ENCODE measurements at places on chromosomes 11 and 22. TPM values are rescaled to one million over a fixed set of nuclear protein-coding genes. Genes with fewer than 3 reads are reported as not detected.

- no peaks in the 10 kb centered on the region for H3K27me3 ChIP-seq
- H3K27ac ChIP-seq = no peak overlapping the region
Measured at GRCh38 chr22:18133452-18133851, 16.5 kb upstream of the USP18 start.

DNA sequence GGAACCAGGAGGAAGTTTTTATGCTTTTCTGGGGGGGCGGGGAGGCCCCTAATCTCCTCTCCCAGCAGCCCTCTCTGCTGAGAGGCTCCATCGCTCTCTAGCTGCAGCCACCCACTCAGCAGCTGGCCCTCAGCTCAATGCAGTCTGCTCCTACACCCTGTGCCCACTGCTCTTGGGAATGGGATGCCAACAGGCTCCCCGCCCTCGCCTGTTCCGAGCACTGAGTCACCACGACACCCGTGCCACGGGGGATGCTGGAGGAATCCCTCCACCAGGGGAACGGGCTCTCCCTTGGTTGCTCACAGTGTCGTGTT is 23.5 kb upstream of the SUSD2 start:
- no peaks in the 10 kb centered on the region for H3K4me1 ChIP-seq
- no peak overlapping the region for H3K27ac ChIP-seq
- H3K36me3 ChIP-seq = no peaks in the 10 kb centered on the region
- H3K4me3 ChIP-seq = no peak overlapping the region
- H3K27me3 ChIP-seq = no peaks in the 10 kb centered on the region
- no peak for DNase-seq

GRCh38 chr11:113255096-113255495 is 59.3 kb upstream of the TTC12 start:
- no peak overlapping the region for H3K27ac ChIP-seq
- no peak overlapping the region for H3K4me3 ChIP-seq
- H3K27me3 ChIP-seq = no peaks in the 10 kb centered on the region
- H3K4me1 ChIP-seq = no peaks in the 10 kb centered on the region
- H3K36me3 ChIP-seq = no peaks in the 10 kb centered on the region
- DNase-seq = no peak

GRCh38 chr11:93819966-93820695 is 30.3 kb downstream of the VSTM5 start:
- H3K27me3 ChIP-seq = no peaks in the 10 kb centered on the region
- no peaks in the 10 kb centered on the region for H3K36me3 ChIP-seq
- no peak overlapping the region for H3K4me3 ChIP-seq
- DNase-seq = no peak

DNA sequence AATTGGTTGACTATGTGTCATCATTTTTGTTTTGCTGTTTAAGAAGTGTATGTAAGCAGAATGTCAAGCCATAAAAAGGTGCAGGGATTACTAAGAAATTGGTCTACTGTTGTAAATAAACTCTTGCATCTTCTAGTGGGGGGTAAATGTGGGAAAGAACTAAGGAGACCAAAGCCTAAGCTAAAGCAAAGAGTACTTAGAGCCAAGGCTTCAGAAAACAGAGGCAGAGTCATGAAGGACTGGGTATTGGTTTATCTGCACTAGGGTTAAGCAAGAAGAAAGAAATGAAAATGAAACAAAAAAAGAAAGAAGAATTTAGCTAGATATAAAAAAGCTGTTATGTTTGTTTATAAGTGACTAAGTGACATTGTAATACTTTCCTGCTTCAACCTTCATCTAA is 628.1 kb downstream of the METTL15 start:
- H3K4me3 ChIP-seq = no peak overlapping the region
- no peak for DNase-seq
- H3K4me1 ChIP-seq = 0 out of 2 replicates have a peak, but pooled peaks cover 7% of the 10 kb centered on the region

DNA sequence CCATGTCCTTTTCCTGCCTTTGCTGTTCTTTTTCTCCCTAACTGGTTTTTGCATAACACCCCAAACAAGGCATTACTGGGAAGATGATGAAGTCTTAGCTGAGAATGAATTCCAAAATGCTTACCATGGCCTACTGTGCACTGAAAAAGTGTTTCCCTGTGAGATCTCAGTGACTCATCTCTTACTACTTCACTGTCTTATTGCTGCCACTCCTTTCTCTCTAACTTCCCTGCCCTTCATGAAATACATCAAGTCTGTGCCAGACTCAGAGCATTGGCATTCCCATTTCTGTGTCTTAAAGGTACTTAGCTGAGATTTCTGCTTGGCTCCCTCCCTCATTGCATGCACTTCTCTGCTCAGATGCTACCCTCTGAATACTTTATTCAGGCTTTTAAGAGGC is 49.1 kb upstream of the MUC15 start:
- H3K27ac ChIP-seq = no peak overlapping the region
- no peaks in the 10 kb centered on the region for H3K27me3 ChIP-seq
- no peaks in the 10 kb centered on the region for H3K4me1 ChIP-seq
- H3K4me3 ChIP-seq = no peak overlapping the region

DNA sequence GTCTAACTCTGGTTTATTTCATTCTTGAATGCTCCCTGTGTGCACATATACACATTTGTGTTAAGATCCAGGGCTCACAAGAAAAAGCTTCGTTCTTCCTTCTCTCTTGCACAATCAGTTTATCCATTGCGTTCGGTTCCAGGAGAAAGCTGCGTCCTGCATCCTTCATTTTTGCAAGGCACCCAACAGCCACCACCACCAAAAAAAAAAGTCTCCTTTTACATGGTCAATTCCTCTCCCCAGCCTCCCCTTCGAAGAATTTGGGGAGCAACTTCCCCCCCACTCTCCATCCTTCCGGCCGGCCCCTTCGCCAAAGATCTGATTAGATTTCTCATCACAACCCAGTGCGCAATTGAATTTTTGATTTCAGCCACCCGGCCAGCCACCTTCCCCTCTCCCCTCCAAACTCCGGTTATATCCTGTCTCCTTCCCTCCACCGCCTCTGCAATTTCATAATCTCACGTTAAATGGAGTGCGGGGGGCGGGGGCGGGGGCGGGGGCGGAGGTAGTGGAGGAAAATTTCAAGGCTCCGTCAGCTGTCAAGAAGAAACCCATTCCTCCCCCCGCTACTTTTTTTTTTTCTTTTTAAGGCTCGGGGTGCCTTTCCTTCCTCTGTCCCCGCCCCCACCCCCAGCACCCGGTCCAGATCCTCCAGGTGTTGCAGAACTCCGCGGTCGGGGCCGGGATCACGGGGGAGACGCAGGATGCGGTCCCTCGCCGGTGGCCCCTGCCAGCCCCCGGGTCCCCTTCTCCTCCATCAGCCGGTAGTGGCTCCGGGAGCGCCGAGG is 1166.5 kb downstream of the LRRC4C start:
- H3K4me1 ChIP-seq = no peaks in the 10 kb centered on the region
- H3K4me3 ChIP-seq = peak overlapping the region; percentile 43
- no peaks in the 10 kb centered on the region for H3K27me3 ChIP-seq
- H3K27ac ChIP-seq = no peak overlapping the region
- no peak for DNase-seq
- H3K36me3 ChIP-seq = no peaks in the 10 kb centered on the region

The KRTAP5-6 gene
- total RNA-seq = not detected

The C22orf31 gene
- total RNA-seq = not detected

Measured in Caco-2 (cell line).